ENCODE measurements at places on chromosomes 13 and 19.
A peak's percentile ranks its signal among the peaks of the same experiment; 100 is the strongest.

DNA sequence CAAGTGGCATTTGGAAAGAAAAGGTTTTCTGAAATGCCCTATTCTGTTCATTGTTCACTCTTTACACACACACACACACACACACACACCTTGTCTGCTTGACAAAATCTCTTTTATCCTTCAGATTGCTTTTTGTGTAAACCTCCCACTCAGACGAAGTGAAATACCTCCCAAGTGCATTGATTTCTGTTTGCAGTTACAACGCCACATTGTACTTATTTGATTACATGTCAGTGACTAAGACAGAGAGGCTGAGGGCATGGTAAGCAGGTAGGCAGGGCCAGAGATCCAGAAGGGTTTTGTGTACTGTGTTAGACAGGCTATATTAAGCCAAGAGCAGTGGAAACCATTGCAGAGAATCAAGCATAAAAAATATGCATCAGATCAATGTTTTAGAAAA is 561.8 kb downstream of the GPC6 start:
- no peak for DNase-seq

GRCh38 chr13:106153041-106153440 is 382.4 kb downstream of the EFNB2 start:
- DNase-seq: no peak

DNA sequence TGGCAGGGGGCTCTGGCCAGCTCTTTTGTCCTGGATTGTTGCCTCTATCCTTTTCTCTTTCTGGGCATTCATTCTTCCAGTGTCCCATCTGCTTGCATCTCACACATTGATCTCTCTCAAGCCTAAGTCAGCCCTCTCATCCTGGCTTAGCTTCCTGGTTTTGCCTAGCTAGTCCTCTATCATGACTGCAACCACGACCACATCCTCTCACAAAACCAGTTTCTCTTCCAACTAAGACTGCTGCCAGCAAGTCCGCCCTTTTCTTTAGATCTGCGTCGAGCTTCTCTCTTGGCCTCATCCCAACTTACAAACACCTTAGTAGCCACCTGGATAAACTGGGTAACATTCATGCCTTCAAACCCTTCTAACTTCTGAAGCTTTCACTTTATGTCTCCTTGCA is 212.2 kb upstream of the HTR2A start:
- DNase-seq: no peak

GRCh38 chr19:45023048-45023447 is 15.8 kb upstream of the CLASRP start:
- DNase-seq: no peak

DNA sequence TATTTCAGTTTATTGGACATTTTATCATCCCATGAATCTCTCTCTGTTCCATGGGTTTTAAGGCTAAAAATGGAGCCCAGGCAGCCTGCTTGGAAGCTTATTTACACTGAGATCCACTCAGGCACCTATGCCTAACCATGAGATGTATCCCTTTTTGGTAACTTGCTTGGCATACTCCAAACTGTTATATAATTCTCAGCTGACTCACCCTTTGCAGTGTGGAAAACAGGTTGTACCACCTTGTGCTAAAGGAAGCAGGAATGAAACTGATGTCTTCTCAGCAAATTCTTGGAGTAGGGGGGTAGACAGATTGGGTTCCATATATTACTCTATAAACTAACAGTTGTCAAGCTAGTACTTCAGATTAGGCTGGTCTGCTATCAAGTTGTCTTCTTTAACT is 483.6 kb downstream of the KLF5 start:
- no peak for DNase-seq

DNA sequence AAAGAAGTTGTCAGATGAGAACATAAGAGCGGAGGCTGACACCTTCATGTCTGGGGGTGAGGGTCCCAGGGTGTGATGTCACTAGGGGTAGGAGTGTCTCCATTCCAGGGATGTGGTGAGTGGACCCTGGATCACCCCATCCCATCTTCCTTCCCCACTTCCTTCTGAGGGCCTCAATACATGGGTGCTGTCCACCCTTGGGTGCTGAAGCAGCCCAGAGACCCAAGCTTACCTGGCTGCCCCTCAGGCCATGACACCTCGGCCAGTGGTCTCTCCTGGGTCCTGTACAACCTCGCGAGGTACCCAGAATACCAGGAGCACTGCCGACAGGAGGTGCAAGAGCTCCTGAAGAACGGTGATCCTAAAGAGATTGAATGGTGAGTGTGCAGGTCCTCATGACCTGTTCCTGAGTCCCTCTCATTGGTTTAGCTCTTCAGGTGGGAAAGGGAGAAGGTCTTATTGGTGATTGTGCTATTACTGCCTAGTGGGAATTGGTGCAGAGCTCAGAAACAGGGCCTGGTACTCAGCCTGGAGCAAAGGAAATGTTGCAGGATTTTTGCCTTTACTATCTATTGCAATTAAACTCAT is 37.7 kb upstream of the CYP4F8 start:
- DNase-seq: no peak

DNA sequence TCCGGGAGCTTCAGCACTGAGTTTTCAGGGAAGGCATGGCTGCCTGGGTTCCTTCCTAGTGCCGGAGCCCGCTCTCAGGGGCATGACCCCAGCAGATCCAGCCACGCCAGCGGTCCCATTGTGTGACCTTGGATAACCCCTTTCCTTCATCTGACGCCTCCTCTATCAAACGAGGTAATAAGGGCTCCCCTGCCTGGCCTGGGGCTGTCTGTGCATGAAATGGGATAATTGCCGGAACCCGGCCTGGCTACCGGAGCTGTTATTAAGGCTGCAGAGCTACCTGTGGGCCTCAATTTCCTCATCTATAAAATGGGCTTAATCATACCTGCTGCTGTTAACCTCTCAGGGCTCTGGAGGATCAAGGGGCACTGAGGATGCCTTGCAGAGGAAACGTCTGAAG is 18.3 kb upstream of the NFIC start:
- DNase-seq: no peak

- no peak for DNase-seq
Measured at GRCh38 chr13:113373811-113374485, 10.0 kb upstream of the GRTP1 start.

DNA sequence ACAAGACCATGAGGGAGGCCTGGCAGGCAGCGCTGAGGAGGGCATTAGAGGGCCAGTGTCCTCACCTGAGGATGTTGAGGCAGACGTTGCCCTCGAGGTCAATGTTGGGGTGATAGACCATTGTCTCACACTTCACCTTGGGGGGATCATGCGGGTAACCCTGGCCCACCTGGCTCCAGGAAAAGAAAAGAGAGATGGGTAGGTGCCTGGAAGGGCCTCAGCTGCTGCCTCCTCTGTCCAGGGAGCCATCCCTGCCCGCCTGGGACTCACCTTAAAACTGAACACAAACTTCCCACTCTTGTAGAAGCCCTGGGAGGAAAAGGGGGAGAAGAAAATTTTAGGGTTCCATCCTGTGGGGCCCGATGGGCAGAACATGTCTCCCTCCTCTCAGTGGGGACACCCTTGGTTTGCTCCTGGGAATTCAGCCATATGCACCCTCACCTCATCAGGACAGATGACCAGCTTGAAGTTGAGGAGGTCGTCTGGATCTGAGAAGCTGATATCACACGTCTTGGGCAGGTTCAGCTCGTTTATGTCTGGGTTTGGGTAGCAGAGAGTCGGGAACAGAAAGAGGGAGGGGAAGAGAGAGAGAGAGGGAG is 1.7 kb downstream of the UBE2M start:
- DNase-seq: no peak

DNA sequence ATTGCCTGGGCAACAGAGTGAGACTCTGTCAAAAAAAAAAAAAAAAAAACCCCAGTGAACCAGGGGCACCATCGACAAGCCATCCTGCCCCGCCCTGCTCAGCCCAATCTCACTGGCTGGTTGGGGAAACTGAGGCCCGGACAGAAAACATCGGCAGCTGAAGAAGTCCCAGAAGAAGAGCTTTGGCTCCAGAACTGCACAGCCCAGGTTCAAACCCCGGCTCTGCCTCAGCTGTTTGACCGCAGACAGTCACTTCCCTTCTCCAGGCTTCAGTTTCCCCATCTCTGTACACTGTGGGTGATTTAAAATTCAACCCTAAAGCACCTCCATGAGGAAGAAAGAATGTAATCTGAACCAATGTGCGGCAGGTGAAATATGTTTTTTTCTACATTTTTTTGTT is 9.4 kb upstream of the SEMA6B start:
- peak; percentile 58 for DNase-seq

- DNase-seq: no peak
Measured at GRCh38 chr13:47291107-47291656, 394.3 kb upstream of the HTR2A start.

DNA sequence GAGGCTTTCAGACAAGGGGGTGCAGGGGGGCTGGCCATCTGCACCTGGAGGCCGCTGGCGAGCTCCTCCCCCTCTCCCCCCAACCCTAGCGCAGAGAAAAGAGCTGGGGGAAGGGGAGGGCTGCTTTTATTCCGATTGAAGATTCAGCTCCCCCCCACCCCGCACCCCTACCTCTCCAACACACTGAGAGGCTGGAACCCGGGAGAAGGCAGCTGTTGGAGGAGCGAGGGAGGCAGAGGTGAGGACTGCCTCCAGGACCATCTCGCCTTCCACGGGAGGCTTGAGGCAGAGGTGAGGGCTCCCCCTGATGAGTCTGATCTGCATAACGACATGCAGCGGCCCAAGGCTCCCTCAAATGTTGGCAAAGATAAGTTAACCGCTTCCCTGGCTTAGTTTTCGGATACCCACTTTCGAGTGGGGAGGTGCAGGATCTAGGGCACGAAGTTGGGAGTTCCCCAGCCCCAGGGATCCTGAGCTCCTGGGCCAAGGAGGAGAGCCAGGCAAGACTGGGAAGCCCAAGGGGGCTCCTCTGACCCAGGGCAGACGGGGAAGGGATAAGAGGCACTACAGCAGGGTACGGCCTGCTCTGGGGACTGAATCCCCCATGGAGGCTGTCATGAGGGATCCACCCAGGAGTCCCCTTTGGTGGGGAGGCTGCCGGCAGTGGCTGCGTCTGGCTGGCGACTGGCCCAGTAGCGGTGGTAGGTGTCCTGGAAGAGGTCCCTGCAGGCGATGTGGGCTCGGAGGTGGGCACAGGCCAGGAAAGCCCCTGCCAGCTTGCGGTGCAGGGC is 1.2 kb upstream of the NUMBL start:
- no peak for DNase-seq

DNA sequence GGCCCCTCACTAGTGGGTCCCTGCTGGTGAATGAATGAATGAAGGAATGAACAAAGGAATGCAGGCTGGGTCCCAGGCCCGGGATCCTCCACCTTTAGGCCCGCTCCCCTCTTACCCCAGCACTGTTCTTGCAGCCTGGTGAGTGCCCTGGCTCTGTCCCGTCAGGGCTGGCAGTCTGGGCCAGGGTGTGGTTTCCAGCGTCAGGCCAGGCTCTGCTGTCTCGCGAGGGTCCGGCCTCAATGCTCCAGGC is 317 bp downstream of the LYL1 start:
- DNase-seq: no peak

DNA sequence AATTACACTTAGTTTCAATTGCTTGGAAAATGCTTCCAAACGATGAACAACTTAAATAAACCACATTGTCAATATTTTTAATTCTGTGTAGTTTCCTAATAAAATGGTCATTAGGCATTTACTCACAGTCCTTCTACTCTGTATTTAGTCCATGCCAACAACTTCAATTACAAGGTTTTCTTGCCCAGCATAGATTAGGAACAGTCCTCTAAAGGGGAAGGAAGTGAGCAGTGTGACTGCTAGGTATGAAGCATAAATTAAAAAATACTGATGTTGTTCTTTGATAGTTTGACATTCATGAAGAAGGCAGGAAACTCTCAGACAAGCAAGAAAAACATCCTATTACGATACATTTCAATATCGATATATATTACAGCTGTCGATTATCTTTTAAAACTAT is 716.0 kb upstream of the PCDH9 start:
- DNase-seq: no peak

DNA sequence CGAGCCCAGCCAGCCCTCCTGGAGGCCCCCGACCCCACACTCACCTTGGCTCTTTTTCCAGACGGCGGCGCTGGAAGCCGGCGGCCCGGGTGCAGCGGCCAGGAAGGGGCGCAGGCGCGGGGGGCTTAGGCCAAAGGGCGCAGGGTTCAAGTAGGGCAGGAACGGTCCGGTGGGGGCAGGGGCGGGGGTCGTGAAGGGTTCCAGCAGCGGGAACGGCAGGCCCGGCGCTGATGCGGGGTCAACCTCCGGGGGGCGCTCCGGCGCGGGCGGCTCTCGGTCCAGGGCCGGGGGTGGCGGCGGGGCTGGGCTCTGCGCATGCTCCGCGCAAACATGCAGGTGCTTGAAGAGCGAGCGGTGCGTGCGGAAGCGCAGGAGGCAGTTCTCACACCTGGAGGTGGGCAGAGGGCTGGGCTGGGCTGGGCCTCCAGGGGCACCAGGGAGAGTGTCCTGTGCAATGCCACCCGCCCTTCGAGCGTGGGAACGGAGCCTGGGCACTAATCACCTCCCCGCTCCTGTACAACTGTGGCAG is 2.3 kb downstream of the ZNF414 start:
- DNase-seq: no peak

DNA sequence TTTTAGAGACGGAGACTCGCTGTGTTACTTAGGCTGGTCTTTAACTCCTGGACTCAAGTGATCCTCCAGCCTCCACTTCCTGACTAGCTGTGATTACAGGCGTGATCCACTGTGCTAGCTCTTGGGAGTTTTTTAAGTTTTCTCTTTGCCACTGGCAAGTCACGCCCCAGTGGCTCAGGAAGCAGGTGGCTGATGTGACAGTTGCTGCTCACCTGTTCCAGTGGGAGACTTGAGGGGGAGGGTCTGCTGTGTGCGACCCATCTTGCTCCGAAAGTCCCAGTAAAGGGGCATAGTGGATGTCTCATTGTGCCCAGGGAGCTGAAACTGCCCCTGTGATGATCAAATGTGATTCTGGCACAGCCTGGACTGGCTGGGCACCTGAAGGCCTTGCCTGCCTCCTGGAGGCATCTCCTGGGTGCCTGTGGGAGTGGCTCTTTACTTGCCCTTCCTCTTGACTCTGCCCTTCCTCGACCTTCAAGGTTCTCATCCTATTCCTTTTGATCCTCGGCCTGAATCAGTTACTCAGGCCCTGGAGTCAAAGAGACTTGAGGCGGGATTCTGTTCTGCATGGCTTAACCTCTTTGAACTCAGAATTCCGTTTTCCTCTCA is 7.8 kb downstream of the SMARCA4 start:
- no peak for DNase-seq

DNA sequence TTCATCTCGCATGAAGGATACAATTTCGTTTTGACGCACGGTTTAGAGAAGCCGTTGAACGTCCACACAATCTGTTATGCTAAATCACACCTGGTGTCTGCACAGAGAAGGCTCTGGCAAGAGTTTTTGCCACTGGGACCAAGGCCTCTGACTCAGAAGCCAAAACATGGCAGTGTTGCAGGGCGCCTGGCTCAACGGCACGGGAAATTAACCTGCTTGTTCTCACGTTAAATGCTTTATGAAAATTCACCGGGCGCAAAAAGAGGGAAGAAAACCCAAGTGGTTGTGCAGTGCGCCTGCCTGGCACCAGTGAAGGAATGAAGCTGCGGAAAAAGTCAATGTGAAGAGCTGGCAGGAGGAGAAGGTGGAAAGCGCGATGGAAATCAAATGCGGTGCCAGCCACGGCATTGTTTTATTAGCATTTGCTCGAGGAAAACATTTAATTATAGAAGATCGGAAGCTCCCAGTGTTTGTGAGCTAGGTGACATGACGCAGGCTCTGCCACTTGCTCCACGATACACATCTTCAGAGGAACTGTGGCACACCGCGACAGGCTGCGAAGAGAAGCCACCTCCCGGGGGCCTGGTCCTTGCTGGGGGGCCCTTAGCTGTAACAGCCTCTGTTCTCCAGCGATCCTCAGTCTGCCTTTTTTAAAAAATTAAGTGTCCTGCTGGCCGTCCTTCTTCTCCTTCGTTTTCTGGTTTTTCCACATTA is 126.2 kb downstream of the ZIC5 start:
- no peak for DNase-seq

- DNase-seq: no peak
Measured at GRCh38 chr19:27679399-27679798, 1533.6 kb downstream of the UQCRFS1 start.

GRCh38 chr19:35458192-35458591 is 10.1 kb downstream of the FFAR2 start:
- DNase-seq: no peak
